ENCODE measurements at places on chromosomes 1 and 21.

DNA sequence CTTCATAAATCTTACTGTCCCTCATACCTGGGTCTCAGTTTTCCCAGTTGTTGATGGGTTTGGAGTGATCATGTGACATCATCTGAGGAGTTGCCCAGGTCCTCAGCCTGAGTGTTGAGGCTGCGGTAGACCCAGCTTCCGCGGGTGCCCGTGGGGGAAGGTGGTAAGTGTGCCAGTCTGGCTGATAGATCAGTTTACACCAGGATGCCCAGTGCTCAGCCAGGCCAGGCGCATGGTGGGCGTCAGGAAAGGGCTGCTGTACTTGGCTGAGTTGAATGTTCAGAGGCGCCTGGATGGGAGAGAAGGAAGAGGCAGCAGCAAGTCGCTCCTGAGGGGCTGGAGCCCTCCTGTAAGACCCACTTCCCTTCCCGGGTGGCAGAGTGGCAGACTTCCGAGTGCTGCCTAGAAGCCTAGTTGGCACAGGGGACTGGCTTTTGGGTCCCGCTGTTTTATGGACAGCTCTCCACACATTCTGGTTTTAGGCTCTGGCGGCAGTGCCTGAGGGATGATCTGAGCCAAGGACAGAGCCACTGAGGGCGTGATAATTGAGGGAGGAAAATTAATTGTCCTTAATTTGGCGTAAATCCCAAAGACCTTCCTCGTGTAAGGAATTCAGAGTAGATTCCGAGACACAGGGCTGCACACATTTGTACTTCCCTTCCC, 35.8 kb downstream of the PTPRF start:
- no peak for DNase-seq

DNA sequence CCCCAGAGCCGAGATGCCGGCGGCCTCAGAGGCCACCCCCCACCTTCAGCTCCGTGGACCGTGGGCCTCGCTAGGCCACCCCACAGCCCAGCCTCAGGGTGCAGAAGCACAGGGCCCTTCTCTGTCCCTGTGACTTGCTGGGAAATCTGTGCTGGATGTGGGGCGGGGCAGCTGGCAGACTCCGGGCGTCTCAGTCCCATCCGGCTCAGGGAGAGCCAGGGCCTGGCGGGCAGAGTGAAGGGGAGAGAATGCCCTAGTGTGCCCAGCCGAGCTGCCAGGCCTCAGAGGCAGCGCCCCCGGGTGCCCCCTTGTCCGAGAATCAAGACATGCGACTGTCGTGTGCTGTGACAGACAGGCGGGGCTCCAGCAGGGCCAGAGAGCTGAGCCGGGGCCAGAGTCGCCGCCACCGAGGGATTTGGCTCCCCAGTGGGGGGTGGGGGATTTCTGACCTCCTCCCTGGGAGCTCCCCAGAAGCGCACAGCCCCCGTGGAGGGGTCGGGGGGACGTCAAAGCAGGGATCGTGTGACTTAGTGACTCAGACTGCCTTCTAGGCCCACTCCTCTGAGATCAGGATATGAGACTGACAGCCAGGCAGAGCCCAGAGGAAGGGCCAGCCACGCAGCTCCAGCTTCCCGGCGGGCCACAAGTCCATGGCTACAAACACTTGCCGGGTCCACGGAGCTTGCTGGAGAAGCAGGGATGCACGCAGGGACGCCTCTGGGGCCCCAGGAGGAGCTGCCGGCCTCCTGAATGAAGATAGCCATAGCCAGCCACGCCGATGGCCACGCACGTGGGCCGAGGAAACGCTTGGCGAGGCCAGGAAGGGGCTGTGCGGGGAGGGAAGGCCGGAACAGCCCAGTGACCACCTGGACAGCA, 11.9 kb downstream of the COL6A1 start:
- DNase-seq: no peak

DNA sequence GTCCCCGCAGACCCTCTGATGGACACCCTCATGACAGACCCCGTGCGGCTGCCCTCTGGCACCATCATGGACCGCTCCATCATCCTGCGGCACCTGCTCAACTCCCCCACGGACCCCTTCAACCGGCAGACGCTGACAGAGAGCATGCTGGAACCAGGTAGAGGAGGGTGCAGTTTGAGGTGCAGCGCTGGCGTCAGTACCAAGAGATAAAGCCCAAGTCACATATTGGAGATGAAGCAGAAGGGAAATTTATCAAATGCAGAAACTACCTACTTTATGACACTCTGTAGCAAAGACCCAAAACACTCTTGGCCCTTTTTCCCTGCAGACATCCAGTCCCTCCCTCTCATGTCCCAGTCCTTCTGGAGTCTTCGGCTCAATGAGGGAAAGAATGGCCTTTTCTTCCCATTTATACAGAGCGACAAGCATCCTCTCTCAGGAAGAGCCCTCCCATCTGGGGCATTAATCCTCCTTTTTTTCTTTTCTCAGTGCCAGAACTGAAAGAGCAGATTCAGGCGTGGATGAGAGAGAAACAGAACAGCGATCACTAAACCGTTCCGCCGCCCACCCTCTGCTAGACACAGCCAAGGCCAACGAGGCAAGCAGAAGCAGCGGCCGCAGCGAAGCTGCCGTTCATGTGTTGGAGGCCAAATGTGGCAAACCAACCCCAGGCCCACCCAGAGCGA, 30.8 kb upstream of the KIF1B start:
- no peak for DNase-seq

DNA sequence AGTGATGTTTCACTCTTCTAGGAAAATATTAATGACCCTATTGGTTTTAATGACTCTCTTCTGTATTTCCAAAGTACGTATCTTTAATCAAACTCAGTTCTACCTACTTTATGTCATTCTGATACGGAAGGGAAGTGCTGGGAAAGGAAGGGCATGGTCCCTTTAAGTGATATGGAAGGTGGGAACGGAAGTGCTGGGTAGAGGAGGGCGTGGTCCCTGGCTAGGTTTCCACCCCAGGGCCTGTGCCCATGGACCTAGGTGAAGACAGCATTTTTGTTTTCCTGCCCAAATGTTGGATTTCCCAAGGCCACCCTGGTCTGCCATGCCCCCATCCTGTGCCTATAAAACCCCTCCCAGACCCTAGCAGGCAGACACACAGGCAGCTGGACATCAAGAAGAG, 24.0 kb downstream of the RGS4 start:
- DNase-seq: no peak

GRCh38 chr1:56586502-56586901, 7.1 kb upstream of the PLPP3 start:
- DNase-seq: no peak

DNA sequence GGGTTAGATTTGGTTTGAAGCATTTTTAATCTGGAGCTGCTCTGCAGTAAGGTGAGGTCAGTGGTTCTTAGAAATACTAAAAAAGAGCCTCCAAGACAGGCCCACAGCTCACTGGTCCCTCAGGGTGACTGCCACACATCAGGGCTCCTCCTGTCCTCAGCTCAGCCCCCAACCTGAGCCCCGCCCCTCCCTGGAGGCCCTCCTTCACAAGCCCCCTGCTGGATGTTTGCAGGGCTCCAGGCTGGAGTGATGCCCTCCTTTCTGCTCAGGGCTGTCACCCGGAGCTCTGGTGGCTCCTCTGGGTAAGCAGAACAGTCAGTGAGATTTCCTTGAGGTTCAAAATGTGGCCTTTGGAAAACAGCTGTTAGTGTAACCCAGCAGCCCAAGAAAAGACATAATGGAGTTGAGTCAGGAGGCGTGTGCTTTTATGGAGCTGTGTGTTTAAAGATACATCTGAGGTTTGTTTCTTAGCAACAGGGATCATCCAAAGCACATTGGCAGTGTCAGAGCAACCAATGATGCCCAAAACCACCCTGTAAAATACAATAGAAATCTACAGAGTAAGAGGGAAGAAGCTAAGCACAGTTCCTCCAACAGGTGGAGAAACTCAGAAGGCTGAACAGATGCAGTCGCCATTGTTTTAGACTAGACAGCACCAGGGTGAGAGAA, 21.4 kb downstream of the STUM start:
- DNase-seq: no peak

- DNase-seq: peak; percentile 11
These were observed 80.5 kb upstream of the RALGPS2 start for GRCh38 chr1:178644308-178645120.

- DNase-seq: no peak
These were observed 103.6 kb downstream of the PSMG1 start for GRCh38 chr21:39079617-39080016.

DNA sequence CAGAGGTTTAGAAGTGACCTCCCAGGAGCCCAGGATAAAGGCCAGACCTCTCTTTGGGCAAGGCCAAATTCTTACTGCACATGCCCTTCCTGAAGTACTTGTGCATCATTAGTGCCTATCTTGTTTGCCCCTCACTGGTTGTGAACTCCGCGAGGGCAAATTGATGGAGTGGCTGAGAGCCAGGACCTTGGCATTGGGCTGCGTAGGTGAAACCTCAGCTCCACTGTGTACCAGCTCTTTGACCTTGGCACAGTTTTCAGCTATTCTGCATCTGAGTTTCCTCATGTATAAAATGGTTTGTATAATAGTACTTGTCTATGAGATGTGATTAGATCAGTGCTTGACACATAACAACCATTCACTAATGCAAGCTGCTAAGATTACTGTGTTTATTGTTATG, 11.5 kb downstream of the OTUD3 start:
- DNase-seq: no peak

GRCh38 chr1:12356004-12356890, 126.4 kb downstream of the VPS13D start:
- DNase-seq: no peak
